OCI-M1 (cell line): ENCODE measurements at places on chromosomes 3 and 15.

- no peak for DNase-seq
These were observed 36.2 kb downstream of the SLC6A11 start for GRCh38 chr3:10852066-10852808.

DNA sequence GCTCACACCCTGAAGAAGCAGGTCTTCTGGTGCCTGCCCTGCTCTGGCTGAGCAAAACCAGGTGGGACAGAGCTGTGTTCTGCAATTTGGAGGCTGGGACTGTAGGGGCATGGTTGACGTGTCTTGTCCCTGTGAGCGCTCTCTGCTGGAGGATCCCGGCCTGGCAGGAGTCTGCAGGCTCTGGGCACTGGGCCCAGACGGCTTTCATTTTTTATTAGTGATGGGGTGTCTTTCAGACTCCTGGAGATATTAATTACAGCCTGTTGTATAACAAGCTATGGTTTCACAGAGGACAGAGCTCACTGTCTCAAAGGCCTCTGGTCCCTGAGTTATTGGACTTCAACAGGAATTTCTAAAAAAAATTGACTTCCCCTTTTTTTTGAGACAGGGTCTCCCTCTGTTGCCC, 29.5 kb upstream of the ZNF710 start:
- DNase-seq = peak; percentile 72

DNA sequence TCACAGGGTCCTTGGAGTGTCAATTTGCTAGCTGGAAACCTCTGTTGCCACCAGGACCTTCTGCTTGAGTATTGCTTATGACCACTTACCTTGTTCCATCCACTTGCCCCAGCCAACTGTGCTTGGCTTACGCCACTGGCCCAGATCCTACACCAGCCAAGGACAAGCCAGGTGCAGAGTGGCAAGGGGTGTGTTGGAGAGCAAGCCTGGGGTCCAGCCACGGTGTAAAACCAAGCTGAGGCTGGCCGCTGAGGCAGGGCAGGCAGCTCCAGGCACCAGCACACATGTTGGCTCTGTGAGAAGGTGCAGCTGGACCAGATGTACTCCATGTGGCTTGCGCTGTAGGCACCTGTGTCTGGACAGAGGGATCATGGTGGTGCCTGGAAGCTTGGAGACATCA, 248.2 kb downstream of the UNC13C start:
- DNase-seq = no peak

GRCh38 chr15:64686130-64686735, 89.2 kb downstream of the RBPMS2 start:
- DNase-seq = peak; percentile 78

DNA sequence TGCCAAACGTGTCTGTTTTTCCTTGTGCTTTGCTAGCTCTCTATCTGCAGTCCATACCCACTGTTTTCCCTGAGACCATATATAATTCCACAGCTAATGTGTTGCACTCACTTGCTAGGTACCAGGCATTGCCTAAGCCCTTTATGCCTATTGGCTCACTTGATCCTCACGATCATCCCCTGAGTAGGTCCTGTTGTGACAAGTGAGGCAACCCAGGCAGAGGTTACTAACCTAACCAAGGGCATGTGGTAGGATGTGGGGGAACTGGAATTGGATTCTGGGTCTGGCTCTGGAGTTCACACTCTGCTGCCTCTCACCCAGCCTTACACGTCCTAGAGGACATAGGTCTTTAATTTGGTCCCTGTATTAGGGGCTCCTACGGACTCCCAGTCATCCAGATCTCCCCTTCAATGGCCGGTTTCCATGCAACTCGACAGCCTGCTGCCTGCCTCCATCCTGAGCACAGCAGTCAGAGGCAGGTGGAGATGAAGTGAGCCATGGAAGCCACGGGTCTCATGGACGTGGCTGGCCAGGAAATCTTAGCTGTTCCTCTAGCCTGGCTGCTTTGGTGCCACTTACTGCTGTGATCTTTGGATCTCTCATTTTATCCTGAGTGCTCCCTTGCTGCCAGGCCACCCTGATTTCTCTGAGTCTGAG, 38.9 kb upstream of the MYZAP start:
- no peak for DNase-seq

DNA sequence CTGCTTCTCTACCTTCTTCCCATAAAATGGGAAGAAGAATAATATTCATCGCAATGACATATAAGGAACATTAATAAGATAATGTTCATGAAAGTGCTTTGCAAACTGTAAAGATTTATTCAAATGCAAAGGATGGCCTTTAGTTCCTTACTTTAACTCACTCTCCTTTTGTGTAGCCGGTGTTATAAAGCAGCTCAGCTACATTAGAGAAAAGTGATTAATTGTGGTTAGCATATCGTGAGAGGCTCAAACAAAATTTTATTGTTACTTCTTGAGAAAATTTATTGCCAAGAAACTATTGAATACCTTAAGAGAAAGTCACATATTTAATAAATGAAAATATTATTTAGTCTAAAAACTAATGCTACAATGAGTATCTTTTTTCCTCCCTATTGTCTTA, 250.7 kb upstream of the NR2E3 start:
- DNase-seq = no peak

GRCh38 chr15:101441696-101442095, 47.8 kb downstream of the PCSK6 start:
- peak; percentile 17 for DNase-seq

DNA sequence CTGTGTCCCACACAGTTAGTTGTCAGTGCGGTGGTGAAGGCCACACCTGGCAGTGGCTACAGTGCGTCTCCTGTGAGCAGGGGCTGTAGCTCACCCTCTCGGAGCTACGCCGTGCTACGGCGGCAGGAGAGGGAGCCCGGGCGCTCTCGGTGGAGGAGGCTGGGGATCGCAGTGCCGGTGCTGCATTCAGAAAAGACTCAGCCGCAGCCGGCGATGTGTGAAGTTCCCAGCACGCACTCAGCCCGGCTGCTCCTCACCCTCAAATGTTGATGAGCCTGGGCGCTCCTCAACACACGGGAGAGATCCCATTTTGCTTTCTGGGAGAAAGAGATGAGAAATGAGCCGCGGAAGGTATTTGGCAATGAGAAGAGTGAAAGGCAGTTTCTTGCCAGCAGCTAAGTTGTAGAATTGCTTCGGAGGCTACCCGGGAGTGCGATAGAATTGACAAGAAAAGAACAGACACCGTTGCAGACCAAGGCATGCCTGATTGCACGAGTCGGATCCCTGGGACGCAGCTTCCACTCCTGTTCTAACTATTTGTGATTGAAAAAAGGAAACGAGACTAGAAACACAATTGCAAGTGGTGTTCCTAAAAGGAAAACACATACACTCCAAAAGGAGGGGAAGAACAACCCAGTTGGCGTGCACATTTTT, at the start of gene UNC13C:
UNC13C (plus strand) TSS at position 189 of the 654 bp plus-strand sequence. CDS start 34,463 bp downstream, outside the sequence.
- DNase-seq = no peak

- peak; percentile 38 for DNase-seq
These were observed 1120.1 kb downstream of the ROBO1 start for GRCh38 chr3:78647726-78648125.

DNA sequence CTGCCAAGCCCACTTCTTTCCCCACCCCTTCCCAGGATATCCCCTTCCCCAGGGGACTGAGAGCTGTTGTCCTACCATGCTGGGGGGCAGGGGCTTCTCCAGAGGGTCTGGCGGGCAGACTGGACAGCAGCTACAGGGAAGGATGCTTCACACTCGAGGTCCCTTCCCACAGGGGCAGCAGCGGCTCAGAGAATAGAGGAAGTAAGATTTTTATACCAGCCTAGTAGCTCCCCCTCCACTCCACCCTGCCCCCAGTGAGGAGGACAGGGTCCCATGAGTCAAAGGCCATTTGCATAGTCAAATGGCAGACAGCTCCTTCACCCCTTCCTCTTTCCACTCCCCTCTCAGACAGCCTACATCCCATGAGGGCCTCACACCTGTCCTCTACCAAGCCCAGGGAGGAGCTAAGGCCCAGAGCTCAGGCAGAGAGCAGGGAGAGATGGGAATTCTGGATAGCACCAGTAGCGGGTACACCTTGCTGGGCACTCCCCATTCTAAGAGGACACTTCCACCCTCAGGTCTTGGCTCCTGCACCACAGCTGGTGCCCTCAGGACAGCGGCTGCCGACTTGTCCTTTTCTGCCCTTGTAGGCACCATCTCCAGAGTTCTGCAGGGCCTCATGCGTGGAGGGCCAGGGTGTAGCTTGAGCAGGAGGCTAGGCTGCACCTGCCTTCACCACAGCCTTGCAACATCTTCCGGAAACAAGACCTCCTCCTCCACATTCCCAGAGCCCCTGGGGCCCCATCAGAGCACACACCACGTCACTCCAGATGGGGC, at the start of gene TLR9:
TLR9 (minus strand) TSS at position 194 of the 777 bp plus-strand sequence; CDS start at position 78, 116 bp downstream.
- DNase-seq = peak; percentile 69
